Activated T-cell treated with anti-CD3 and anti-CD28 coated beads for 24 hours (primary cell): ENCODE measurements at places on chromosomes 1 and 21.
A peak's percentile ranks its signal among the peaks of the same experiment; 100 is the strongest.

DNA sequence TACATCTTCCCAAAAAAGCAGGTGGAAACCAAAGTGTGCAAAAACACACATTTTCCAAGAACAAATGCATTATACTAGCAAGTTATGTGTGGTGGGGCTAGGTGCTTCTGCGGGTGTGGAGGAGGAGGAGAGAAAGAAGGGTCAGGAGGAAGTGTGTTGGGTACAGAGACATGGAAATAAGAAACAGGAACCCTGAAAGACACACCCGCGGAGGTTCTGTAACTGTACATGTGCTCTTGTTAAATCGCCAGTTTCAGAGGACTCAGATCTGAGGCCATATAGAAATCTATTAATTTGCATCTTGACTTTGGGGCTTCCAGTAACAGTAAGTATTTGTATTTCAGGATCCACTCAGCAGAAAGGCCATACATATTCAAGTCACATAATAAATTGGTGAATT, 30.9 kb downstream of the ERG start:
- no peak for DNase-seq

GRCh38 chr1:214005708-214006107, 17.9 kb downstream of the PROX1 start:
- DNase-seq, result no peak

GRCh38 chr1:233061265-233061664, 110.9 kb downstream of the NTPCR start:
- no peak for DNase-seq

GRCh38 chr1:165759095-165759494, 9.6 kb downstream of the TMCO1 start:
- no peak for DNase-seq

DNA sequence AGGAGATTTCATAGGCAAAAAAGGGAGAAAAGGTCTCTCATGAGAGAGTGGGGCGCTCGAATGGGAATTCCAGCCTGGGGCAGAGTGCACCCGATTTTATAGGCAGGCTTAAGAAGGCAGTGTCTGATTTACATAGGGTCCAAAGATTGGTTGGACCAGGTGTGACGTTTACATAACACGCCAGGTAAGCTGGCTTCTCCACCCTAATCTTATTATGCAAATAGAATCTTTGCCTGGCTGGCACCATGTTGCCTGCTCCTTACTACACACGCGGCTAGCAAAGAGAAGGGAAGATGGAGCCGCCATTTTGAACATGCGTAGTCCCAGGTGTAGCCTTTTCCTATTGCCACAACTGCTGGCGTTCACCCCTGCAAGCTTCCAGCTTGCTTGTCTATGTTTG, 103.7 kb downstream of the SLC16A1 start:
- DNase-seq, result no peak

- DNase-seq, result no peak
Measured at GRCh38 chr1:200971428-200971903, 52.0 kb downstream of the KIF21B start.

DNA sequence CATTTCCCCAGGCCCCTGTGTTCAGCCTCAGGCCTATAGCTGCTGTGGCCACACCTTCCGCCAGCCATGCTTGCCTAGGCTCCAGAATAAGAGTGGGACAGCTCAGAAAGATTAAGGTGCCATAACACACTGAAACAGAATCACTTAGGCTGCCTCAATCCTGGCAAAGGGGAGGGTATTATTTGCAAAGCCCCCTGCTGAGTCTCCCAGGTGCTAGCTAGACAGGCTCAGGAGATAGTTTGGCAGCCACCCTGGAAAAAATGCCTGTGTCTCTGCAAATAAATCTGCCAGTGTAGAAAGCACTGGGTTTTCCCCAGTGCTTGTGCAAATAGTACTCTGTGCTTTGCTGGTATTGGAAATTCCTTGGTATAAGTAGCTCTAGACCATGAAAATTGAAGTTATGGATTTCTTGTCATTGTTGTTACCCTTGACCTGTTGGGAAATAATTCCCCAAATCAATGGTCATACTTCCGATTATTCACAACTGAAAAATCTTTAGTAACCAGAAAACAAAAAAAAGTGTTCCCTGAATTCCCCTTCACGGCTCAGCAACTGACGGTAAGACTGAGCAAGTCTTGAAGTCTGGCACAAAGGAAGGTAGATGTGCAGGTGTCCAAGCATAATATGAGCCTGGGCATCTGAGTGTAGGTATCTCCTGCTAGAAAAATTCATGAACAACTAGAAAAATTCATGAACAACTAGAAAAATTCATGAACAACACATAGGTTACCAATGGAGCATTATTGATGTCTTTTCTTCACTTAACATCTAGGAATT, 56.9 kb downstream of the PROX1 start:
- DNase-seq, result no peak

DNA sequence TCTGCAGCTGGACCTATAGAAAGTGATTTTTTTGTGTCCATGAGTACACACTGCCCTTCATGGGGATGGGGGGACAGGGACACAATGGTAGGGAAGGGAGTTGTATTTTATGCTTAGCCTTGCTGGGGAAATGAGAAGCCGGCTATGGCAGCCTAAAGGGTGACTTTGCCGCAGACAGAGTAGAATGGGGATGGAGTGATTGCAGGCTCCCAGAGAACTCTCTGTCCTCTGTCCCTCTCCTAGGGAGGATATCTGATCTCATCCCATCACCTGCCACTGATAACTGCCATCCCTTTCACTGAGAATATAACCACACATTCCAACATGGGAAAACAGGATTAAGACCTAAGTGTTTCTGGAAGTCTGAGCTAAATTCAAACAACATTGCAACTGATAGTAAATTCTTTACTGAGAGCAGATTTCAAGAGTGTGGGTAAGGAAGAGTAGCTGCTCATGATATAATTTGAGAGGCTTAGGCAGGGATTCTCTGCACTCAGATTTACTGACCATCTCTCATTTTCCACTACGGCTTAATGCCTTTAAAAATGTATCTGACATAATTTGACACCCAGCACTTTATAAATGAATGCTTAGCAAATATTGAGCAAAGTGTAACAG, 13.9 kb downstream of the SH2D1B start:
- no peak for DNase-seq

DNA sequence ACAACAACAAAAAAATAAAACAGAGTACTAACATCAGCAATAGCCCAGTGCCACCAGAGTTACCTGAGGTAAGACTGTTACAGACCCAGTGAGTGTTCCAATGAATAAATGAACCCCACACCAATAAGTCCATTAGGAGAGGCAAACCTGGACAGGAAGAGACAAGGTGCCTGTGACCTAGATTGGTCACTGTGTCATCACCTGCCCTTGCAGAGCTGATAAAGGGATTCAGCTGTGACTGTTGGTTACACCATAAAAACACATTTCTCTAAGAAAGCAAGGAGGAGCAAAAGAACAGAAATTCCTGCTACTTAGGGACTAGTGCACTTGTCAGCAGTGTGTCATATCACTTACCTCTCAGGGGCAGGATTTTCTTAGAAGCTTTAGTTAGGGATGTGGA, 37.5 kb downstream of the CD2 start:
- DNase-seq, result no peak

DNA sequence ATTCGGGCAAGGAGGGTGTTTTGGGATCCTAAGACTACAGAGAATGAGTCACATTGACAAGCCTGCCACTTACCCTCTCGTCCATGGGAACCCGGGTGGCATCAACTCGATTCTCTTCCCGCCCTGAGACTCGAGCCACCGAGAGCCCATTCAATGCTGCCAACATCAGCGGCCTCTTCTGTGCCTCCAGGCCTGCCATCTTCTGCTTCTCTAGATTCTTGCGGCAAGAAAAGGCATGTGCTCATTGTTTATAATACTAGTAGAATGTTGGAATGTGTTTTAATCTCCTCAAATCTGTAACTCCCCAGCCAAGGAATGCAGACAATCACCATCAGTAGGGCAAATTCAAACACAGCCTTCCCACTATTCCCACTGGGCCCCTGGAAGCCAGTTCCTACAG, 96.9 kb downstream of the SMYD2 start:
- no peak for DNase-seq

DNA sequence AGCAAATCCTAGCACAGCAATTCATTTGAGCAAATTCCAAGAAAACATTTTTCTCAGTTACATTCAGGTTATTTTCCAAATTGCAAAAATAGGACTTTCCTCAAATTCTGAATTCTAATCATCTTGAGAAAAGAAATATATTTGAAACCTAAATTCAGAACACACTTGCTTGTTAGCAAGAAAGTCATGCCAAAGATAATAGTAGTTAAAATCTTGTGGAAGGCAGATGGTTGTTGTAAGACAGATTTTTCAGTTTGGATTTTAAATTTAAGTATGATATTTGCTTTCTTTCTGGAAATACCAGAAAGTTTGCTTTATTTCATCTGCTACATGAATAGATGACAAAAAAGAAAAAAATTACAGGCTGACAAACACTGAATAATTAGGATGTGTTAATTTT, 29.1 kb downstream of the SNX7 start:
- DNase-seq, result no peak

GRCh38 chr1:233113009-233113879, 162.8 kb downstream of the NTPCR start:
- no peak for DNase-seq

GRCh38 chr1:178218550-178218949, 124.6 kb downstream of the RASAL2 start:
- DNase-seq, result no peak

DNA sequence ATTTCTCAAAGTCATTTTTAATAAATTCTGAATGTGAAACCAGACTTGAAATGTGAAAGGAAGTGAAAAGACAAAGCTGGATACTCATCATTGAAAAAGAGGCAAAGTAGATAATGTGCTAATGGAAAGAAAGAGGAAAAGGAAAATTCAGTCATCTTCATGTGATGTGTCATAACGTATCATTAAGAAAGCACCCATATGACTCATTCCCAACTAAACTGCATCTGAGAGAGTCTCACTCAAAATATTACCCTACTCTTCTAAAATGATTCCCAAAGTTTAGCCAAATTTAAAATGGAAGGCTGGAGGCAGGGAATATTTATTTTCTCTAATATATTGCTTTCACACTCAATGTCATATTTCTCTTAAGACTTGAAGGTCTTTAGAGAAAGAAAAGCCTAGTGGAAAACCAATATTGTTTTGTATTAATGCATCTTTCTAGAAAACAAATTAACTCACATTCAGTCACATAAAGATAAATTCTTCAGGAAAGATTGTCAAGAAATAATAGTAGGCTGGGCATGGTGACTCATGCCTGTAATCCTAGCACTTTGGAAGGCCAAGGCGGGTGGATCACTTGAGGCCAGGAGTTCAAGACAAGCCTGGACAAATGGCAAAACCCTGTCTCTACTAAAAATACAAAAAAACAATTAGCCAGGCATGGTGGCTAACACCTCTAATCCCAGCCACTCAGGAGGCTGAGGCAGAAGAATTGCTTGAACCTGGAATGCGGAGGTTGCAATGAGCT, 129.9 kb downstream of the SLC30A10 start:
- no peak for DNase-seq

GRCh38 chr1:238018214-238018613, 127.5 kb upstream of the ZP4 start:
- no peak for DNase-seq

DNA sequence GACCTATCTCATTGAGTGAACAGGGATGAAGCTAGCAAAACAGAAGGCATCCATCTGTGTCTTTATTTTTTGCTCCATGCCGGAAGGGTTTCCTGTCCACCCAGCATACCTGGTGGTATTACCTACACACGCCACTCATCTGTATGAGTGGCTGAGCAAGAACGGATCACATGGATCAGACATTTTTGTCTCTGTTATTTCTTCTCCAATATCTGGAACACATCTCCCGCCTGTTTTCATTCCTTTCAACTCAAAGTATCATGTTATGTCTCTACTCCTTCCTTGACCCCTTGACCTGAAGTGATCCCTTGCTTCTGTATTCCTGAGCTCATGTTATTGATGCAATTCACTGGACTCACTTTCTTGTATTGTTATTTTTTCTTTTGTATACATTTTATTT, 24.7 kb downstream of the ADAMTS1 start:
- no peak for DNase-seq

DNA sequence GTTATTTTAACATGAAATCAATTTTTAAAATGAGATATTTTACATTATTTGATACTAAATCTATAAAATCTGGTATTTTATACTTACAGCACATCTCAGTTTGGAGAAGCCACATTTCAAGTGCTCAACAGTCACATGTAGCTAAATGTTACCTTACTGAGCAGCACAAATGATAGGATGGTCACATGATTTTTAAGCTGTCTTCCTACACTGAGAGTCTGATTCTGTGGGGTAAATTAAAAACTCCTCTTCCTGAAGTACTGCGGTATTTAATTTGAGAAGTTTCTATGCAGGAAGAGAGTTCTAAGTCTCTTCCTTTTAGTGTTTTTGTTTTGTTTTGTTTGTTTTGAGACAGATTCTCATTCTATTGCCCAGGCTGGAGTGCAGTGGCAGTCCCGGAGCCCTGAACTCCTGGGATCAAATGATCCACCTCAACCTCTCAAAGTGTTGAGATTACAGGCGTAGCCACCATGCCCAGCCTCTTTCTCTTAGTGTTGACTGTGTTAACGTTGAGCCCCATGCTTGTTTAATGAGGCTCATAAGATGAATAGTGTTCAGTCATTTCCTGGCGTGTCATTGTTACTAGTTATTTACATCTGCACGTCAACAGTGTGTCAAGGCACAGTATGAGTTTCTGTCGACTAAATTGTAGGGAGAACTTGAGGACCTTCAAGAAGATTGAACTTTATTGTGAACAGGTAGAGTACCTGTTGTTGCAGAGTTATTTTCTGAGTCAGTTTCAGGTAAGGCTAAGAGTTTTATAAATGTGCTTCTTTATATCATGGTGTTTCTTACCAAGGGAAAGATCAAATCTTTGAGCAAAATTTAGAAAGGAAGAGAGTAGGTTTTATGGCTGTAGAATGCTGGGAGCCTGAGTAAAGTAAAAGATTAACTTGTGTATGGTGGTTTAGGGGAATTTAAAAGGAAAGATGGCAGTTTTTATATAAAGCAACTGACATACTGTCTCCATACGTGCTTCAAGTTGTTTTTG, 3.3 kb downstream of the CNST start:
- no peak for DNase-seq

DNA sequence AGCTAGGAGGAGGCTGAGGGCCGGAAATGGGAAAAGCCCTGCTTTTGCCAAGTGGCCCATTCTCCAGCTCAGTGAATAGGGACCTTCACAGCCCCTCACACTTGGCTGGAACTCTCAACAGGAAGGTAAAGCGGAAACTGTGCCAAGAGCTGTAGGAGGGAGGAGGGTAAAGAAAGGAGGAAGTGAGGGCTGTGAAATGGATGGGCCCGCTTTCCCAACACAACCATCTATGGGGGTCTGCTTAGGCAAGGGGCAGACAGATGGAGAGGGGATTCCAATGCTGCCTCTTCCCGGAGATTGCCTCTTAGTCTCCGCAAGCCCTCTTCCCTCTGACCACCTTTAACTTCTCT, 5.2 kb downstream of the INKA2 start:
- DNase-seq, result no peak

- DNase-seq, result no peak
Measured at GRCh38 chr1:41411229-41411628, 50.0 kb downstream of the FOXO6 start.

GRCh38 chr1:210143465-210144062, 89.0 kb upstream of the SERTAD4 start:
- peak; percentile 20 for DNase-seq

GRCh38 chr1:20143318-20143717, 4.2 kb downstream of the PLA2G2F start:
- no peak for DNase-seq
